ENCODE measurements at places on chromosomes 1 and 21.

- no peak for DNase-seq
These were observed 55.9 kb downstream of the BCAR3 start for GRCh38 chr1:93625582-93626327.

GRCh38 chr1:245255783-245256182 is 101.0 kb downstream of the KIF26B start:
- DNase-seq, result no peak

- DNase-seq, result no peak
These were observed 29.0 kb downstream of the DUSP10 start for GRCh38 chr1:221712776-221713431.

- DNase-seq, result peak; percentile 79
These were observed 1.4 kb downstream of the IER5 start for GRCh38 chr1:181089676-181090544.

GRCh38 chr21:42568866-42569731 is 55.4 kb downstream of the SLC37A1 start:
- DNase-seq, result peak; percentile 65
